Vagina (tissue), 2 donors: ENCODE measurements at places on chromosomes 16 and 17.

GRCh38 chr17:38341035-38341721 lies 2.6 kb downstream of the GPR179 start:
- DNase-seq: no peak

GRCh38 chr16:705431-706188 lies at the start of gene FBXL16:
FBXL16 (minus strand) TSS chr16:705801; CDS start chr16:697405, 8,396 bp downstream.
- DNase-seq: no peak

GRCh38 chr16:49462362-49462988 lies 88.9 kb downstream of the C16orf78 start:
- no peak for DNase-seq

GRCh38 chr17:9227819-9228407 lies 206.6 kb downstream of the NTN1 start:
- no peak for DNase-seq

DNA sequence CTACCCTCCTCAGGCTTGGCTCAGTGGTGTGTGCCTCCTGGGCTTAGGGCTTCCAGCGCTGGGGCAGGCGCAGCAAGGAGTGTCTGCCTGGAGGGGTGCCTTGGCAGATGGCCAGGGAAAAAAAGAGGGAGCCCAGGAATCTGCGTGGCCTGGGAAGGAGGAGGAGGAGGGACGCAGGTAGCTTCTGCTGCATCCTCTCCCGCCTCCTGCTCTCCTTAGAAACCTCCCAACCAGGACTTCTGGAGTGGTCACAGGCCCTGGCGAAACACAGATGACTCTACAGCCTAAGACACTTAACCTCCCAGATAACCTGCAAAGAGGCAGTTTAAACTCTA lies 7.3 kb upstream of the BCAR1 start:
- DNase-seq: no peak

DNA sequence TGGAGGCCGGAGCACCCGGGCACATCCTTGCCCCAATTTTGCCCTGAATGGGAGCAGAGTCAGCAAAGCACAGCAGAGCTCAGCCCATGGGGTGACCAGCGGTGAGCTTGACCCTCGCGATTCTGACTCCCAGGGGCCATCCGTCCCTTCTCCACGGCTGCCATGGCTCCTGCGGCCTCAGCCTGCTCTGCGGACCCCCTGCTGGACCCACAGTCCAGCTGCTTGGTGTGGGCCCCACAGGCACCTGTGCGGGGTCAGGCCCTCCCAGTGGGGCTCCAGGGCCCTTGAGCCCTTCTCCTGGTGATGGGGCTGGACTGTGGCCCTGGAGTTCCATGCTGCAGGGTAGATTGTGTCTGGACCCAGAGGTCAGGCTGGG lies 144.2 kb downstream of the ENGASE start:
- DNase-seq: no peak

GRCh38 chr16:64311241-64311640 lies 810.6 kb downstream of the CDH11 start:
- DNase-seq: no peak

DNA sequence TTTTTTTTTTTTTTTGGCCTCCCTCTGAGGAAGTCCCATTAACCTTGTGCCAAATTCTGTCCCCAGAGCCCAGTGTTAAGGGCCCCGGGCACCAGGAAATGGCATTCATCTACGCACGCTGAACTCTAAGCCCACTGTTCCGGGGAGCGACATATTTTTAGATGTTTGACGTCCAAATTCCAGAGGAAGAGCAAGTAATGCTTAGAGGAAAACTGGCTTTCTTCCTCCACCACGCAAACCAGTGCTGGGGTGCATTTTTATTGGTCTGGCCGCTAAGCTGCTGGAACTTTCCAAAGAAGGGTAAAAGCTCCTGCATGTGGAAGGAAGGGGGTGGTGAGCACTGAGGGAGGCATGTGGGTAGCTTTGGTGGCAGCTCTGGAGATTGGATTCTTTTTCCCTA lies 8.3 kb downstream of the WFDC1 start:
- DNase-seq: no peak

- DNase-seq: no peak
These were observed 64.9 kb downstream of the CYB561 start for GRCh38 chr17:63381101-63381729.

GRCh38 chr16:88616320-88616719 lies 22.1 kb upstream of the IL17C start:
- DNase-seq: no peak

DNA sequence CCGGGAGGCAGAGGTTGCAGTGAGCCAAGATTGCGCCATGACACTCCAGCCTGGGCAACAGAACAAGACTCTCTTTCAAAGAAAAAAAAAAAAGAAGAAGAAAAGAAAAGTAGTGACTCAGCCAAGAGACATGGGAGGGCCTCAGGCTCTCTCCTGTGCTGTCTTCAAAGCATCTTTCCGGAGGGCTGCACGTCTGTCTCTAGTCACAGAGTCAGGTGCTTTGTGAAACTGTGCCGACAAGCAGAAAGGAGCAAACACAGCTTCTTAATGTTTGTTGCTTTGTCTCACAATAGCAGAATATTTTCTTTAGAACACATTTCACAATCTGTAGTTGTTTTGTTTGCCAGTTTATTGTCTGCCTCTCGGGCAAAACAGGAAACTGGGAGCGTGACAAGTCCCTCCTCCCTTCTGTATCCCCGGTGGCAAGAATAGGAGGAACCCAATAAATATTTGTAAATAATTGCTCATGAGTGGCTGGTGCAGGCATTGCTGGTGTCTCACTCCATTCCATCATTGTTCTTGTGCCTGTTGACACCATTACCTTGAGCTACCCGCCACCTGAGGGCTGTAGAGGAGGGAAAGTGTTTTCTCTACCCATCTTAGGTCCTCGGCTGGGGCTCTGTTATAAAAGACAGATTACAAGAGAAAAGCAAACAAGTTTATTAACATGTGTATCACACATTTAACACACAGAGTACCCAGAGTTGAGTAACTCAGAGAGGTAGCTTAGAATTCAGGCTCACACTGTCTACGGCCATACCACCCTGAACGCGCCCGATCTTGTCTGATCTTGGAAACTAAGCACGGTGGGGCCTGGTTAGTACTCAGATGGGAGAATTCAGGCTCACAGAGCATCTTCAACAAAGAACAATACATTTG lies 5.5 kb downstream of the GAST start:
- DNase-seq: no peak

DNA sequence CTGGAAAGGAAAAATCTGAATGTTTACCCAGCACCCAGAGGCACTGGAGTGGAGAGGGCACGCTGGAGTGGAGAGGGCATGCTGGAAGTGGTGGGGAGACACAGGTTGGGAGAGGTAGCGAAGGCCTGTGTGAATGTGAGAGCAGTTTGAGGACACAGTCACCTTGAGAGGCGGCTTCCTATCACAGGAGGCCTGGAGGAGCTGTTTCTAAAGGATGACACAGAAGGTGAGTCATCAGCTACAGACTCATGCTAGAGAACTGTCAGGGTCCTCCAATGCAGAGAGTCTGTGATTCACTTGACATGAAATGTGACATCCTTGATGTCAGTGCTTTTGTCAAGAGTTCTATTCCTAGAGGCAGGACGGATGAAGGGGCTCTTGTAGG lies 13.8 kb downstream of the CTRL start:
- no peak for DNase-seq

DNA sequence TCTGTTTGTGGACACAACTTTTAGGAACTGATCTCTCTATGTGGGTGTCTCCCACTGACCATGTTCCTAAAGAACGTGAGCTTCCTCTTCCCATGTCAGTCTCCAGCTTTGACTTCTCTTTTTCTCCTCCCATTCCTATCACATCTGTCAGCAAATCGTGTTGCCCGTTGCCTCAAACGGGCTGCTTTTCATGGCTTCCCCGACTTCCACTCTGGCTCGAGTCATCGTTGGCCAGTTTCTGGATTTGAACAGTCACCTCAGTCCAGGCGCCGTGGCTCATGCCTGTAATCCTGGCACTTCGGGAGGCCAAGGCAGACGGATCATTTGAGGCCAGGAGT lies 5.4 kb downstream of the ABCC1 start:
- no peak for DNase-seq

DNA sequence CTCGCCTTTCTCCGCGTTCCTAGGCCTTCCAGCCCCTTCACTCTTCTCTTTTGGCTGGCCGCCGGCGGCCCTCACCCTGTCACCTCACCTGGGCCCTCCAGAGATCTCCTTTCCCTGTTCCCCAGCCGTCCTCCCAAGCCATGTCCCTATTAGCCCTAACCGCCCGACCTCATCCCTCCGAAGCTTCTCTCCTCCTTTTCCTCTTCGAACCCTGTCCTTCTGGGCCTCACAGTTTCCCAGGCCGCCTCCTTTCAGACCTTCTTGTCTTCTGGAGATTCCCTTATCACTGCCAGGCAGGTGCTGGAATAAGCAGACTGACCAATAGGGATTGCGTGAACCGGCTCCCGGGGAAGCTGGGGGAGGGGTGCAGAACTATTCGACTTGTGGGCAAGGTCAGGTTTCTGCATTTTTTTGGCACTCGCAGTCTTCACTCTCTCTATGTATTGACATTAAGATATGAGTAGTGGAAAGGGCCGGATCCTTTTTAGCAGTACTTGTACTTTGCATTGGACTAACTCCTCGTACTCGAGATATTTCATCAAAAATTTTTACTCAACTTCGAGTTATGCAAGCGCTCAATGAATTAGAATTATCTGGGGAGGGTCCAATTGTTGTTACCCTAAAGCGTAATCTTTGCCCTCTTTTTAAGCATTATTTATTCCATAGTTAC lies 690 bp downstream of the RHOT1 start:
- DNase-seq: no peak

GRCh38 chr17:80287806-80288567 lies 27.3 kb downstream of the RNF213 start:
- DNase-seq: no peak

DNA sequence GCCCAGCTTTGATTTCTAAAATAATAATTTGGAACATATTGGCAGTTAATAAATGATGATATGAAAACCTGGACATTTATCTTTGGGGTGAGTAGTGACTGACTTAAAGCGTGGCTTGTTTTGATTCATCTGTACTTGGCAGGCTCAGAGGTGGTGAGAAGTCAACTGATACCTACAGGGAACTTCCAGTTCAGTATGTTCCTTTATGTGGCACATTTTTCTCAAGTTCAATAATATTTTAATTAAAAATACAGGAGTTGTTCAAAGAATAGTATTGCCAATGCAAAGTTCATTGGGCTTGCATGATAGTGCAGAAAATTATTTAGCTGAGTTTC lies 34.3 kb downstream of the SLC47A1 start:
- no peak for DNase-seq

DNA sequence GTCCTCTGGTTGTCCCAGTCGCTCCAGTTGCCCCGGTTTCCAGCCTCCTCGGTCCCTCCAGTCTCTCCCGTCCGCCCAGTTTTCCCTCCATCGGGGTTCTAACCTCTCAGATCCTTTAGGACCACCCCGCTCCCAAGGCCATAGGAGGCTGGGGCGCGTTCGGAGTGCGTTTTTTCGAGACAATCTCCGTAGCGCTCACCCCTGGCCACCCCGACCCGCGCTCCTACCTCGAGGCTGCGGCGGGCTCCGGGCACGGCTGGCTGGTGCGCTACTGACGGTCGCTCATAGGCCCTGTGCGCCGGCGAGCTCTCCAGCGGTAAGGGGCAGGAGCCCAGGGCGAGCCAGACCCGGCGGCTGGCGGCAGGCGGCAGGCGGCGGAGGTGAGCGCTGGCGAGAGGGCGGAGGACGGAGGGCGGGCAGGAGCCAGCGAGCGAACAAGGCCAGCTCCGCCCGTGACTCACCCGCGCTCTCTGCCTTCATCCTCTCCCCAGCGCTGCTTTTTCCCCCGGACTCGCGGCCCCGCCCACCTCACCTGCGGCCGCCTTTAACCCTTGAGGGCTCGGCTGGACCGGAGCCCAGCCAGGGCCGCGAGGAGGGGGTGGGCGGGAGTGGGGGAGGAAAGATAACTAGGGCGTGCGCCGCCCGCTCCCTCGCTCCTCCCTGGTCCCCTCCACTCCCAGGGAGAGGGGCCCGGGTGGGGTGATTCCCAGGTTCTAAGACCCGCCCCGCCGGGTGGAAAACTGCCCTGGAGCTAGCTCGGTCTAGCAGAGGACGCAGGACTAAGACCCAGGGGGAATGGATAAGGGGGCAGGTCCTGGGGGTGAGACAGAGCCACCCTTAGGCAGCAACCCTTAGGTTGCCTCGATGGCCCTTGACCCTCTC lies at the start of gene SP6:
TSS of gene SP6 (minus strand) at position 472 of the 882 bp plus-strand sequence. CDS start 2,734 bp downstream, outside the sequence.
- DNase-seq: no peak

DNA sequence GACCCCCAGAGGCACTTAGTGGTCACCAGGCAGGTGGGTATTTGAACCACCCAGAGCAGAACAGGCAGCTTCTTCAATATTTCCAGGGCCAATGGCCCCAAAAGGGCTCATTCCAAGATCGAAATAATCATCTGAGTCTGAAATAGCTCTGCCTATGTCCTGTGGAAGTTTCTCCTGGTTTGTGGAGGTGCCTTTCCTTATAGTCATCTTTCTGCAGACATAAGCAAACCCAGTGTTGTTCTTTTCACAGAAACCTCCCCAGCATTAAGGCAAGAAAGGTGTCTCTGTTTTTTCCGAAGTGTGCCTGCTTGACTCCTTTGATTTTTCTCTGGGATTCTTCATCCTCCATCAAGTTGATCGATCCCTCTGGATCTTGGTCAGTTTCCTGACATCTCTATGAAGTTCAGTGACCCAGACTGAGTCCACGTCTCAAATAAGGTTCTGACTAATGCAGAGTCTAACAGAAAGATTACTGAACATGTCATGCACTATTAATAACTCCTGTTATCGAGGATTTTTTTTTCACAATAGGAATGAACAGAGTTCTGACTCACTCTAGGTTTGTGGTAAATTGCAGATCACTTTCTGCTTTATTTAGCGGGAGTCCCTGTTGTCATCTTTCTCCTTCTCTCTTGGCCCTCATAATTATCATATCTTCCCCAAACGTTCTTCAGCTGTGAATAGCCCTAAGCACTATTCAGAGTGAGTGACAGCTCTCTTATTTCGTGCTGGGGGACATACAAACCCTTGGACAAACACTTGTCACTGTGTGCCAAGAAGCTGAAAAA lies 1.5 kb downstream of the LRRC3C start:
- no peak for DNase-seq

DNA sequence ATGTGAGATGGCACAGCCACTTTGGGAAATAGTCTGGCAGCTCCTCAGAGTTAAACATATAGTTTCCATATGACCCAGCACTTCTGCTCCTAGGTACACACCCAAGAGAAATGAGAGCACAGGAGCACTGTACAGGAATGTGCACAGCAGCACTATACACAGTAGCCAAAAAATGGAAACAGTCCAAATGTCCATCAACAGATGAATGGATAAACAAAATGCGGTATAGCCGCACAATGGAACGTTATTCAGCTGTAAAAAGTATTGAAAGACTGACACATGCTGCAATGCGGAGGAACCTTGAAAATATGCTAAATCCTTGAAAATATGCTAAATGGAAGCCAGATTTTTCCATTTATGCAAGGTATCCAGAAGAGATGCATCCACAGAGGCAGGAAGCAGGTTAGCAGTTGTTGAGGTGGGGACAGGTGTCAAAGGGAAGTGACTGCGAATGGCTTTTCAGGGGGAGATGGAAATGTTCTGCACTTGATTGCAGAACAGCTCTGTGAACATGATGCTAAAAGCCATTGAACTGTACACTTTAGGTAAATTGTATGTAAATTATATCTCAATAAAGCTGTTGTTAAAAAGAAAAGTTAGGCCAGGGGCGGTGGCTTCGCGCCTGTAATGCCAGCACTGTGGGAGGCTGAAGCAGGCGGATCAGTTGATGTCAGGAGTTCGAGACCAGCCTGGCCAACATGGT lies 80.7 kb downstream of the MPRIP start:
- DNase-seq: no peak

- DNase-seq: no peak
These were observed 41.8 kb upstream of the SEC14L1 start for GRCh38 chr17:77098884-77099545.
